ENCODE measurements at places on chromosomes 3 and 15. TPM values are rescaled to one million over a fixed set of nuclear protein-coding genes. Genes with fewer than 3 reads are reported as not detected.

The MCF2L2 gene
- total RNA-seq = not detected

DNA sequence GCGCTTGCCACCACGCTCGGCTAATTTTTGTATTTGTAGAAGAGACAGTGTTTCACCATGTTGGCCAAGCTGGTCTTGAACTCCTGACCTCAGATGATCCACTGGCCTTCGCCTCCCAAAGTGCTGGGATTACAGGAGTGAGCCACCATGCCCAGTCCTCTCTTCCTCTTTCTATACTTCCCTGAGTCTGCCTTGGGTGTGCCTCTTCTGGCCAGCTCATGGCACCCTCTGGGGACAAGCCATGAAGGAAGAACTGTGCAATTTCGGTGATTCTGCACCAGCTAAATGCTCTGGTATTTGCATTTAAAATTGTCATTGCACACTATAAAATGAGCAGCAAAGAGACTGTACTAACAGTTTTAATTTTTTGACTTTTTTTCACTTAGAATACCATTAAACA, 66.6 kb downstream of the IL20RB start:
- no peak for DNase-seq

- DNase-seq = no peak
Measured at GRCh38 chr3:76668653-76669052, 371.2 kb upstream of the ROBO2 start.

DNA sequence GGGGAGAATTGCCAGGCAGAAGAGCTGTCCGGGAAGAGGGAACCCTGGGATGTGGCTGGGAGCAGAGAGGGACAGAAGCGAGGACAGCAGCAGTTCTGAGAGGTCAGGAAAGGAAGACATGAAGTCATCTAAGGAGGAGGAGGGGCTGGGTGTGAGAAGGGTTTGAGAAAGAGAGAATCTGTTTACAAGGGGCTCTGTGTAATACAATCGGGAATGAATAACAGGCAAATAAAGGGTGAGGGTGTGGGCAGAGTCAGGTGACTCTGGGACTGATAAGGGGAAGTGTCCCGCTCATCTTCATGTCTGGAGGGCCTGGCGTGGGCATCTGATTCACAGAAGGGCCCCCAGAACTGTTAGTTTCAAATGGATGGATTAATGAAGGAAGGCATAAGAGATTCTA, 191.3 kb downstream of the XXYLT1 start:
- no peak for DNase-seq

DNA sequence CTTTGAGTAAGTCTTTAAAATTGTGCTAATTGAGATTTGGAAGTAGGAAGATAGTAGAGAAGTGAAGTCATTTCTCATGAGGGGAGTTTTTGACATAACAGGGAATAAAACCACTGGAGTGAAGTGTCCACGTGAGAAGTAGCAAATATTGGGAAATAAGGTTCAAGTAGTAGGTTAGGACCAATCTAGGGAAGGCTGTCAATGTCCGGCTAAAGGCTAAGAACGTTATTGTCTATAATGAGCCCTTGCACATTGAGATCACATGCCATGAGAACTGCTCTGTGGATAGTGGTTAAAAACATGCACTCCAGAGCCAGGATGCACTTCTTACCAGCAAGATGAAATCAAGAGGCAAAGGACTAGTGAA, 459.9 kb upstream of the TPRG1 start:
- no peak for DNase-seq

DNA sequence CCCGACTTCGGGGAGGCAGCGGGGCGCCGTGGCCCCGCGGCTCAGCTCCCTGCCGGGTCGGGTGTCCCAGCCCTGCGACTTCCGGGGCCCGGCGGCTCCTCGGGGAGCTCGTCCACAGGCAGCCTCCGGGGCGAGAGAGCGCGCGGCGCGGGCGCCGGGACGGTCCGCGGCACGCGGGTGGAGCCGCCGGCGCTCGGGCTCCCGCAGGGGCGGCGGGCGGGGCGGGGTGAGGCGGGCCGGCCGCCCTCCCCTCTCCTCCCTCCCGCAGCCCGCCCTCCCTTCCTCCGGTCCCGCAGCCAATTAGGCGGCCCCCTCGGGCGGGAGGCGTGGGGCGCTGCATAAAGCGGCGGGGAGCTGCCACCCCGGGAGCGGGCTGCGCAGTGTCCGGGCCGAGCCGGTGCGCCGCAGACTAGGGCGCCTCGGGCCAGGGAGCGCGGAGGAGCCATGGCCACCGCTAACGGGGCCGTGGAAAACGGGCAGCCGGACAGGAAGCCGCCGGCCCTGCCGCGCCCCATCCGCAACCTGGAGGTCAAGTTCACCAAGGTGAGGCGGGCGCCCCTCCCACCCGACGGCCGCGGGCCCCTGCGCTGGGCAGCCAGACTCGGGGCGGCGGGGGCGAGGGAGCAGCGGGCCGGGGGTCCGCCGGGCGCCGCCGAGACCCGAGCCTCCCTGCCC, at the start of gene ALDH1A3:
Gene ALDH1A3, plus strand, starts transcription at position 368 of the 675 bp plus-strand sequence. Its CDS starts 77 bp downstream, at position 445.
- DNase-seq = peak; percentile 77

- no peak for DNase-seq
Measured at GRCh38 chr15:48406266-48406891, 75.2 kb downstream of the DUT start.

GRCh38 chr3:52065264-52065756, 8.9 kb upstream of the DUSP7 start:
- DNase-seq = no peak

DNA sequence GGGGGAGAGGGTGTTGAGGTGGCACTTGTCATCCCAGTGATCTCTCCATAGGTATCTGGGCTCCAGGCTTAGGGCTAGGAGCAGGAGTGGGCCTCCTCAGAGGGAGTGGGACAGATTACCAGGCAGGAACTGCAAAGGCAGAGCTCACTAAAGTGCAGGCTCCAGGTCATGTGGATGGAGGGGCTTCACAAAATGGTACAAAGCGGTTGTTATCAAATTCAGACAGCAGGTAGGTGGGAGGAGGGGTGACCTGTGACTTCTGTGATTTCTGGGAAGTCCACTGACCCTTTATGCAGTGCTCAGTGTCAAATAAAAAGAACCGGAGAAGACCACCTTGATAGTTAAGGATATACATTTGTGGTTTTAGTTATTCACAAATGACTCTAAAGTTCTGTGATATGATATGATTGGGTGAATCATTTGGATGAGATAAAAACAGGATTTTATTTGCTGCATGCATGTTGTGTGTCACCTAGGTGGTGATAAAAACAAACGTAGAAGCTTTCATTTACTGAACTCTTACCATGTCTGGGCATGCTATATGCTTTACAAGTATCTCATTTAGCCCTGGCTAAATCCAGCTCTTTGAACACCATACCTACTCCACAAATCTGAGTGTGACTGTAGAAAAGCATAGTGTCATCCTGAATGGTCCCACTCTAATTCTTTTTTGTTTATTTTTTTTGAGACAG, 20.2 kb downstream of the ST6GAL1 start:
- DNase-seq = no peak

- DNase-seq = no peak
Measured at GRCh38 chr3:54837964-54838363, 89.9 kb downstream of the LRTM1 start.

DNA sequence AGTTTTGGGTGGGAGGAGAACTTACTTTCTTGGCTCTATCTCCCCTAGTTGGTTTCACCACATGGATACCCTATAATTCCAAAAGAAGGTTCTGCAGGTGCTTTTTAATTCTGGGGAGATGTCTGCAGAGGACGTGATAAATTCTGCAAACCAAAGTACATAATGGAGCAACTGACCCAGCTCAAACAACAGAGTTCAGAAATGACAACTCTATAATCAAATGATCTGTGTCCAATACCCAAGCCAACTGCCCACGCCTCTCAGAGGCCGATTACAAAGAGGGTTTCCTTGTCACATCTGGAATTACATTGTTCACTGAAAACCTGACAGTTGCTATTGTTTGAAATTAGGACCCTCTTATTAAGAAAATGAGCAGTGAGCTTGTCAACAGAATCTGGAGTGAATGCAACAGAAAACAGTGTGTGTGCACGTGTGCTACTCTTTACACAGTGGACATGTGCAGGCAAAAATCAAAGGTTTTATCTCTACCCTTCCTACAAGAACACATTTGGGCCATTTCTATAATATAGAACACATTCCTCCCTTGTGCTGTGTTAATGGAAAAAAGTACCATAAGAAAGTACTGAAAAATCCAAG, 593.0 kb downstream of the MAGI1 start:
- no peak for DNase-seq

- no peak for DNase-seq
Measured at GRCh38 chr3:126659915-126660886, 5.3 kb upstream of the TXNRD3 start.

- DNase-seq = no peak
Measured at GRCh38 chr3:137194301-137194700, 236.5 kb downstream of the IL20RB start.

- no peak for DNase-seq
Measured at GRCh38 chr3:50441424-50442217, 61.8 kb downstream of the CACNA2D2 start.

- peak; percentile 67 for DNase-seq
Measured at GRCh38 chr3:42547401-42547945, 34.3 kb downstream of the SEC22C start.

The KLF15 gene
- total RNA-seq = 28.8 TPM

The IL5RA gene
- 2.5 TPM for total RNA-seq

DNA sequence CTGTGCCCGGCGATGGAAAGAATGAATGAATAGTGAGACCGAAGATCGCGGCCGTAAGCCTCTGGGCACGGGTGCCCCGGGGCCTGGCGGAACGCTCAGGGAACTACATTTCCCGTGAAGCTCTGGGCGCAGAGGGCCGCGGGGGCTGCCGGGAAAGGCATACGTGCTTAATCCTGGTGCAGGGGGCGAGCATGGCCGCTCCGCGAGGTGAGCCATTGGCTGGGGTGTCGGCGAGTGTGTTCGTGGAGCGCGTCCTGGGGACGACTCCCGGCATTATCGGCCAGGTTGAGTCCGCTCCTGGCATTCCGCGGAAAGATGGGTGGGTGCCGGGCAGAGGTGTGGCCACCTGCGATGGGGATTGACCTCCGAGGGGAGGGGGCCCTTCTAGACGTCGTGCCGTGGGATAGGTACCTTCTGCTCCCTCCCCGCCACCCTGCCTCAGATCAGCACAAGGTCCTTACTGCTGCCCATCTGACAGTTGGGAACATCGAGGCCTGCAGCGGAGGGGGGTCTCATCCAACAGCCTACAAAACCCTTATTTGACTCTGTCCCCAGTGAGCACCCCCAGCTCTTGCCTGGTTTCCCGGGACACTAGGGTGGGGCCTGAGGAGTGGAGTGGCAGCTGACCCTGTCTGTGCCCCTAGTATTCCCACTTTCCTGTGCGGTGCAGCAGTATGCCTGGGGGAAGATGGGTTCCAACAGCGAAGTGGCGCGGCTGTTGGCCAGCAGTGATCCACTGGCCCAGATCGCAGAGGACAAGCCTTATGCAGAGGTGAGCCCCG, at the start of gene MPI:
Gene MPI, plus strand, starts transcription at position 160 of the 782 bp plus-strand sequence. Its CDS starts 32 bp downstream, at position 192.
- peak; percentile 95 for DNase-seq

The INKA1 gene
- 4.3 TPM for total RNA-seq

The POPDC2 gene
- total RNA-seq = 390 TPM

The SLC2A2 gene
- total RNA-seq = not detected

- DNase-seq = no peak
Measured at GRCh38 chr15:87871258-87871681, 385.3 kb downstream of the NTRK3 start.

GRCh38 chr3:12957339-12957738, 115.9 kb downstream of the IQSEC1 start:
- peak; percentile 72 for DNase-seq

The CAPN3 gene
- 7.6 TPM for total RNA-seq

- no peak for DNase-seq
Measured at GRCh38 chr15:89400782-89401545, 66.3 kb upstream of the POLG start.

DNA sequence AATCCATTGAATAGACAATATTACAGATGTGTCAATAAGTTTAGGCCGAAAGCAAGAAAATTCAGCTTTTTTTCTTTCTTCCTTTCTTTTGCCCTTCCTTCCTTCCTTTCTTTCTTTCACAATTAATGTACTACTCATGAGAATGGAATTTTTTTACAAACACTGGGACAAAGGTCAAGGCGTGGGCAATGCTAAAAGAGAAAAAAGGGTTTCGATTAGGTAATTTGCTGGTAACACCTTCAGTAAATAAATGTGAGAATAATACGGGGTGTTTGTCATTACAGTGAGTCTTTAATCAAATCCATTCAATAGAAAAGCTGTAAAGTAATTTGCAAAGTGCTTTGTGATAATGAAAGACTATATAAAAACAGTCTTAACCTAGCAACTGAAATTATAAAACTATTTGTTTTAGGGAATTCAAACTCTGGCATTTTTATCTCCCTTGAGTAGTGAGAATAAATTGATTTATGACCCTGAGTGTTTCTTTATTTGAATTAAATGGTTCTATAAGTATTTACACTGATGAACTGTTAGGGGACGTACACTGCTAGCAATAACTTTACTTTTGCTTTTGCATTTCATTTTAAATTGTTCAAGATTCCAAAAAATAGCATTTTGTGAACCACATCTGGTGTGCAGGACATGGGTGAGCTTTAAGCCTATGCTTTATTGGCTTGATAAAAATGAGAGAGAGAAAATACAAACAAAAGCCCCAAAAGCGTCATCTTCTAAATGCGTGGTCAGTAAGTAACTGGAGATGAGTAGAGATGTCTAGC, 104.2 kb upstream of the THRB start:
- DNase-seq = no peak

DNA sequence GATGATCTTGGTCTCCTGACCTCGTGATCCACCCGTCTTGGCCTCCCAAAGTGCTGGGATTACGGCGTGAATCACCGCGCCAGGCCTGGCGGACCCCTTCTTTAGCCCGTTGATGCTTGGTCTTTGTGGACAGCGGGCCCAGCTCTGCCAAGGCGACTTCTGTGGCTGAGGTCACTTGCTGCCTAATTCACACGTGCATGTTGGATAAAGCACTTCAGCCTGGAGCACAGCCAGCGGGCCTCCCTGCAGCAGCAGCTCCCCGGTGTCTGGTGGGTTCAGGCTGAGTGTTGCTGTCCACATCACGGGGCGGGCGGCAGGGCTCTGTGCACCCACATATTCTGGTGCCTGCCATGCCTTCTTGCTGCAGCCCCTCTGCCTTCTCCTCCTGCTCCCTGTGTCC, 88.4 kb downstream of the DGKG start:
- DNase-seq = peak; percentile 40

DNA sequence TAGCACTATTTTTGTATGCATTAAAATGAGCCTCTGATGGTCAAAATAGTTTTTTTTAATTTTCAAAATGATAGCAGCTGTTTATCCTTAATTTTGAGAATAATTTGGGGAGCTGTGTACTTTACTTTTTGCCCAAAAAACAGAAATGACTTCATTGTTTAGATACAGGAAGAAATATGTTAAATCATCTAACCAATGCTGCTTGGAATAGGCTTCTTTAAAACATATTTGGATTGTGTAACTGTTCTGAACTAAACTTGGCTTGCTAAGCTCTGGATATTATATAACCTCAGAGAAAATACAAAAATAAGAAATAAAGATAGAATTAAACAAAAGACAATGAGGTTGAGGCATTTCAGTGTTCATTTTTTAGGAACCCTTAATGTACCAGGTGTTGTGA, 119.3 kb downstream of the SERPINI1 start:
- no peak for DNase-seq

All from right cardiac atrium (tissue), 5 donors.